ENCODE measurements at places on chromosomes 13 and 19.

GRCh38 chr19:30333291-30334065, 38.7 kb upstream of the ZNF536 start:
- DNase-seq, result no peak

DNA sequence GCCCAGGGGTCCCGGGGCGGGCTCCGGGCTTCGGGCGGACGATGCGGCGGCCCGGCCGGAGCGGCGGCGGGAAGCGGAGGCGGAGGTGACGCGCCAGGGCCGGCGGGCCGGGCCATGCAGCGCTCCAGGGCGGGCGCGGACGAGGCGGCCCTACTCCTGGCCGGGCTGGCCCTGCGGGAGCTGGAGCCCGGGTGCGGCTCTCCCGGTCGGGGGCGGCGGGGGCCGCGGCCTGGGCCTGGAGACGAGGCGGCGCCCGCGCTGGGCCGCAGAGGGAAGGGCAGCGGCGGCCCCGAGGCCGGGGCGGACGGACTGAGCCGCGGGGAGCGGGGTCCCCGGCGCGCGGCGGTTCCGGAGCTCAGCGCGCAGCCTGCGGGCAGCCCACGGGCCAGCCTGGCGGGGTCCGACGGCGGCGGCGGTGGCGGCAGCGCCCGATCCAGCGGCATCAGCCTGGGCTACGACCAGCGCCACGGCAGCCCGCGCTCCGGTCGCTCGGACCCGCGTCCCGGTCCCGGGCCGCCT, 362 bp downstream of the WTIP start:
- DNase-seq, result no peak

GRCh38 chr13:35449821-35450220, 26.7 kb downstream of the MAB21L1 start:
- no peak for DNase-seq

- no peak for DNase-seq
These were observed 43.0 kb downstream of the CEP89 start for GRCh38 chr19:32928806-32929205.
